RPMI7951 (cell line): ENCODE measurements at places on chromosomes 2 and 18. TPM values are rescaled to one million over a fixed set of nuclear protein-coding genes. Genes with fewer than 3 reads are reported as not detected.

GRCh38 chr2:65020943-65021528, 31.8 kb downstream of the SLC1A4 start:
- no peak for DNase-seq

DNA sequence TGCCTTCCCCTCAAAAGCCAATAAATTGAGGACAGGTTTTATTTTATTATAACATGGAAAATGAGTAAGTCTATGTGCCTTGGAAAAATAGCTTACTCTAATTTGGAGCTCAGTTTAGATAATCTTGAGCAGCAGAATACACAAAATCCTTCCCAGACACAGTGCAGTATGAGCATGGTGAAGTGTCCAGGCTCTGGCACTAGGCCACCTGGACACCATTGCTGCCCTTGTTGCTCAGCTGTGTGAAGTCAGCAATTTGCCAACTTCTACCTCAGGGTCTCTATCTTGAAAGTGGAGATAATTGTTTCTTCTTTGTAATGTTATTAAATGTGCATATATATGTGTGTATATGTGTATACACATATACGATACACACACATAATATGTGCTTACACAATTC, 104.9 kb upstream of the CAVIN2 start:
- DNase-seq, result no peak

DNA sequence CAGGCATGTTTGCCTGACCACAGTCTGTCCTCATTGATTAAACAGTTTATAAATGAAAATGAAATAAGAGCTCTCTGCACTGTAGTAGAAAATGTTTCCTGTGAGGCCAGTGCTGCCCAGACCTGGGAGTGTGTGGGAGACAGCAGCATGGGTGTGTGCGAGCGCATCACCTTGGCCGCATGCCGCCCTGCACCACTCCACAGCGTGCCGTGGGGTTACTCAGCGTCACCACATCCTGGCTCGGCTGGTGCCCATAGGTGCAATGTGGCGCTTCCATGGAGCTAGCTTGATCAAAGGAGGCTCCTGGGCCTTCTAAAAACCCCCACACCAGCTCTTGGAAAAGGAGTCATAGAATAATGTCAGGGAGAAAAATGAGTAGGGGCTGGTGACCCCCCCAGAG, 76.0 kb upstream of the EPC2 start:
- no peak for DNase-seq

GRCh38 chr2:28447943-28448792, 47.7 kb upstream of the PLB1 start:
- DNase-seq, result peak; percentile 84

DNA sequence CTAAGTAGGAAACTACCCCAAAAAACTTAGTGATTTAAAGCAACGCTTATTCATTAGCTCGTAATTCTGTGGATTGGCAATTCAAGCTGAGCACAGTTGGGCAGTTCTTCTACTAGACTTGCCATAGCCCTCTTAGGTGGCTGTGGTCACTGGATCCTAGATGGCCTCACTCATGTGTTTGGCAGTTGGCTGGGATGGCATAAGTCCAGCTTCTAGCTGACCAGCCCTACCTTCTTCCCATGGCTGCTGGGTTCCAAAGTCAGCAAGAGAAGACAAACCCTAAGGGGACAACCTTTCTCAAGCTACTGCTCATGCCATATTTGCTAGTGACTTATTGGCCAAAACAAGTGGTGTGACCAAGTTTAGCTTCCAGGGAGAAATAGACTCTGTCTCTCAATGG, 95.3 kb downstream of the COPS8 start:
- DNase-seq, result peak; percentile 93

- no peak for DNase-seq
These were observed at the start of gene KIF1A for GRCh38 chr2:240819858-240820606. TSS of gene KIF1A (minus strand) at chr2:240820219. CDS start at chr2:240797752, 22,467 bp downstream.

DNA sequence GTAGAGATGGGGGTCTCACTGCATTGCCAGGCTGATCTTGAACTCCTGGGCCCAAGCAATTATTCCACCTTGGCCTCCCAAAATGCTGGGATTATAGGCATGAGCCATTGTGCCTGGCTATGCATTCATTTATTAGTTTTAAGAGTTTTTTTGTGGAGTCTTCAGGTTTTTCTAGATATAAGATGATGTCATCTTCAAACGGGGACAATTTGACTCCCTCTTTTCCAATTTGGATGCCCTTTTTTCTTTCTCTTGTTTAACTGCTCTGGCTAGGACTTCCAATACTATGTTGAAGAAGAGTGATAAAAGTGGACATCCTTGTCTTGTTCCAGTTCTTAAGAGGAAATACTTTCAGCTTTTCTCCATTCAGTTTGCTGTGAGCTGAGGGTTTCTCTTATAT, 113.7 kb upstream of the PARD3B start:
- no peak for DNase-seq

DNA sequence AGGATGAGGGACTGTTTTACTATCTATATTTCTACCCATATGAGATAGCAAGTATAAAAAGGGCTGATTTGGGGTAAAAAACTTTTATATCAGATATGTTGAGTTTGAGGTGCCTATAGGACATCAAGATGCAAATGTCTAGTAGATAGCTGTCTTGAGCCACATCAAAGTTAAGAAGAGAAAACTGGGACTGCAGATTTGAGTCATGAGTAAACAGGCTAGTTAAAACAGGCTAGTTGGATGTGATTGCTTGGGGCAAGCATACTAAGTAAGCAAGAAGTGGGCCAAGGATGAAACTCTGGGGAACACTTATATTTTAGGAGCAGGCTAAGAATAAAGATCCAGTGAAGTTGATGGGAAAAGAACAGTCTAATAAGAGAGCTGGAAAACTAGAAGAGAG, 2.8 kb upstream of the SCRN3 start:
- no peak for DNase-seq

- DNase-seq, result no peak
These were observed 213.3 kb downstream of the LDLRAD4 start for GRCh38 chr18:13431886-13432285.

- DNase-seq, result no peak
These were observed 259.0 kb downstream of the CALCRL start for GRCh38 chr2:187188783-187189631.

DNA sequence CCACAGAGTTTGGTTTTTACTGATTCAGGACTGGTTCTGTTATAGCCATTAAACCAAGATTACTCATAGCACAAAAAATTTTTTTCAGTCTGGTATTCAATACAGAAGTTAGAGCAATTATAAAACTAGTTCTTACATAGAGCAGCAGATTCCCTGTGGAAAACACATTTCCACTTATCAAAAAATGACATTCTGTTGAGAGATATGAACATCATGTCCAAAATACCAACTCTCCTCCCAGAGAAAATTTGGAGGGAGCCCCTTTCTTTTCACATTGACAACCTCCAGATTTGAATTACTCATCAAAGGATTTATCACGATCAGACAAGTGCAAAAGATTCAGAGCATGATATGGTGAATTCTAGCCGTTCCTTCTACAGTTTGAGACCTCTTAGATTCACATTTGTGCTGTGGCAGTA, 126.8 kb upstream of the SERPINE2 start:
- DNase-seq, result no peak

- DNase-seq, result no peak
These were observed 150.6 kb upstream of the EPC2 start for GRCh38 chr2:148493822-148494563.

GRCh38 chr2:143732076-143732475, 602.9 kb downstream of the ARHGAP15 start:
- peak; percentile 14 for DNase-seq

DNA sequence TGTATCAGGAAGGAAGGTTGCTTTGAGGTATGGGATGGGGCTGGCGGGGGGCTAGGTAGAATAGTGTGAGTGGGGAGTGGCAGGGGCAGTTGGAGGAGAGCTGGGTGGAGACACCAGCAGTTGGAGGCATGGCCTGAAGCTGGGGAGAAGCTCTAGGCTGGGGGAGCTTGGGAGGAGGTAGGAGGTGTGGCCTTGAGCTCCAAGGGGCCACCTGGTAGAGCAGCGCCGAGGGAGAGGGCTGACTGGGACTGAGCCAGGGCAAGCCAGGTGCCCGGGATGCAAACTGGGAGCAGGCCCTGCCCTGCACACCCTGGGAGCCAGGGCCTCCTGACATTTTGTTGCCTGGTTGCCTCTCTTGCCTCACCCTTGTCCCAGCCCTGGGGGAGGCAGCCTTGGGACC, 33.1 kb upstream of the PDIA6 start:
- DNase-seq, result no peak

DNA sequence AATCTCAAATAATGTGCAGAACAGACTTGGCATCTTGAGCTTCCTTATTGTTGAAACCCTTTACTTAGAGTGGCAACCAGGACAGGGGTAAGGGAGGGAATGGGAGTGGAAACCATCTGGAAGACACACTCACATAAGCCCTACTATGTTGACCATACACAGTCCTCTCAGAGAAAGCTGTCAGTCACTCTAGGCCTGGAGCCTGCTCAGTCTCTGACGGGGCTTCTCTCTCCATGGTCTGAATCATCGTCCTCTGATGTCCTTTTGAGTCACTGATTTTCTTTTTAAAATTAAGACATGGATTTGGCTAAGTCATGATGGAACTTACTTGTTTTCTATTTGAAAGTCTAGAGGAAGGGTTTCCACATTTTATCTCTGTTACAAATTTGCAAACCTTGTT, 74.0 kb downstream of the MYO1B start:
- DNase-seq, result peak; percentile 78

DNA sequence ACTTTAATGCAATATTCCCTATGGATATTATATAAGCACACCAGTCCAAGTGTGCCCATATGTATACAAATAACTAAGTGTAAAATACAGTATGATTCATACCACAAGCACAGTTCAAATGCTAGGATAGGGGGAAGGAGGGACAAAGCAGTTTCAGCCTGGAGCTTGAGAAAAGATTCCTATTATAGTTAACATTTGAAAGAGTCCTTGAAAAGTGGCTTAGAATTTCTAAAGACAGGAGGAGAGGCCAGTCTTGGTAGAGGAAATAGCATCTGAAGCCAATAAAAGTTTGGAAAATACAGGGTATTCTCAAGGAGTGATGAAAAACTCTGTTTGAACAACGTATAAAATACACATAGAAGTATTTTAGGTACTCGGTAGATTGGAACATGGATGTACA, 173.4 kb upstream of the CWC22 start:
- DNase-seq, result no peak

DNA sequence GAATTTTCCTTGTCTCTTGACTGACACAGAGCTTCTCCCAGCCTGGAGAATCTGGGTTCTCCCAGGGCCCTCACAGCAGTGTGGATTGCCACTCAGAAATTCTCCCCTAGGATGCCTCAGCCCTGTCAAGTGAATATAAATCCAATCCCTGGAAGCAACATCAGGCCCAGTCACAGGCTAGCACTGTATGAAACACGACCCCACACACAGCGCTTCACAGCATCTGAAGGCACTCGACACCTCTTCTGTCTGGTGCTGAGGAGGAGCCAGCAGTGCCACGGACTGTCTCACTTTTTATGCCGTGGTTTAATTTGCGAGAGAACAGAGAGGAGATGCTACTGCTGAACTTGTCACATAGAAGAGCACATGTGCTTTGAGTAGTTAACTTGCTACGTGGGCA, 164.5 kb downstream of the NAPG start:
- DNase-seq, result no peak

DNA sequence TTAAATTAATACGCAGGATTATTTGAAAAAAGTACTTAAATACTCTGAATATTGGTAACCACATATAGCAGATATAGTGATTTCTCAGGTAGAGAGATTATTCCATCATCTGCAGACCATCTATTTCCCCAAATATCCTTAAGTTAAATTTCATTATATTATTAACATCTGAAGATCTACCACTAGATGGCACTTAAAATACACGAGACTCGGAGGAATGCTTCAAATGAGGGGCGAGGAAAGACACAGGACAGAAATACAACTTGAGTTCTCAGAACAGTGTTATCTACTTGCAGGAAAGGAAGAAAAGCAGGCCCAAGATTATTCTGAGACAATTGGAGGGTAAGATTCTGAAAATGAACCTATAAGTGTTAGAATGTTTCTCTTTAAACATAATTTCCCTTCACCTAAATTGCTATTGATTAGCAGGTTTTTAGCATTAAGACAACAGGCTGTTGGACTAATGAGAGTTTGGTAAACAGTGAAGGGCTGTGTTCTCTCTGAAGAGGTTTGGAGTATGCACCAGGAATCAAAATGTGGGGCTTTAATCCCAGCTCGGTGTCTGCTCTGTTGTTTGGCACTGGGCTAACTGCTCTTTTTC, 76.9 kb upstream of the GCFC2 start:
- peak; percentile 26 for DNase-seq

DNA sequence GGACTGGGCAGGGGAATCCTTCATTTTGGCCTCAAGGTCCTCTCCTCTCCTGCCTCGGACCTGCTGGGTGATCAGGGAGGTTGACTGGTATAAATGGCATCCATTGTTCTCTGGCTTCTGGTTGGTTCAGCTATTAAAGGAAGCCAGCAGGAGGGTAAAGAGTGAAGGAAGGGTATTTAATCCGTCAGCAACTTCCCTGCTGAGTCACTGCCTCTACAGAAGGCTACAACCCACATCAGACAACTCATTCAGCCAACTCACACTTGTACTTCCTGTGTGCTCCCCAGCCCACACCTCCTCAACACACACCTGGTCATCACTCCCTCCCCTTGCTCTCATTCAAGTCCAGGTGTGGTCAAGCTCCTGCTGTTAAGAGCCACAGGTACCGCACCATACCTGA, 68.3 kb upstream of the MRPS9 start:
- peak; percentile 4 for DNase-seq

- DNase-seq, result no peak
These were observed 50.8 kb upstream of the TWSG1 start for GRCh38 chr18:9283791-9284190.

DNA sequence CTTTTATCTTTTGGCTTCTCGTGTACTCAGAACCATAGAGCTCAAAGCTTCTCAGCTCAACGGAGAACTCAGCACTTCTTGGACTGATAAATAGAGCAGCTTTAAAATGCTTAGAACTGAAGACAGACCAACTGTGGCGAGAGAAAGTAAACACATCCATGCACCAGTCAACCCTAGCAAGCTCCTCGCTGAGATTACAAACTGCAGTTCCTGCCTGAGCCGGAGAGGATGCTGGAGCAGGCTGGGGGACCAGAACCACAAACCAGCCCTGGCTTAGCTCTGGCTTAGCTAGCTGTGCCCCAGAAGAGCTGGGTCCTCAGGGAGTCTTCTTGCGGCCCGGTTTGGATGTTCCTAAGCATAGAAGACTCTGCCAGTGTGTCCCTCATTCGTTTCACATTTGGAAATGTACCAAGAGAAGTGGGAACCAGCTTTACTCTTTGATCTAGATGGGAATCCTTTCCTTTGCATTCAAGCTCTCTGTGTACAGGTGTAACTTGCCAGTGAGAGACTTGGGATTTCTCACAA, 5.6 kb downstream of the PAX8 start:
- no peak for DNase-seq

GRCh38 chr18:76619261-76619620, 124.2 kb upstream of the ZNF516 start:
- no peak for DNase-seq

GRCh38 chr2:127679680-127680361, 4.5 kb upstream of the LIMS2 start:
- DNase-seq, result no peak

The IL1RN gene
- 0.48 TPM in 1 of 2 replicates, not detected in the other for total RNA-seq

The EFHD1 gene
- total RNA-seq, result 1.2 and 1.7 TPM in 2 replicates

The DNAH7 gene
- total RNA-seq, result 0.78 and 1.3 TPM in 2 replicates

The NT5C1B gene
- total RNA-seq, result not detected in 2 replicates

The UNC80 gene
- under 0.01 TPM in 1 of 2 replicates, not detected in the other for total RNA-seq

The CCDC93 gene
- 10.5 and 15.3 TPM in 2 replicates for total RNA-seq

The HAUS1 gene
- total RNA-seq, result 137 and 150 TPM in 2 replicates
